ENCODE measurements at places on chromosomes 6 and 20. TPM values are rescaled to one million over a fixed set of nuclear protein-coding genes. Genes with fewer than 3 reads are reported as not detected.

DDX39B gene
- polyA plus RNA-seq, result 313 TPM

NNAT gene
- 996 TPM for polyA plus RNA-seq

MOG gene
- not detected for polyA plus RNA-seq

GPLD1 gene
- 14.3 TPM for polyA plus RNA-seq

PROKR2 gene
- not detected for polyA plus RNA-seq

LTA gene
- polyA plus RNA-seq, result 0.56 TPM
